Activated naive CD4-positive, alpha-beta T cell (primary cell): ENCODE measurements at places on chromosomes 16 and 17.
A peak's percentile ranks its signal among the peaks of the same experiment; 100 is the strongest.

DNA sequence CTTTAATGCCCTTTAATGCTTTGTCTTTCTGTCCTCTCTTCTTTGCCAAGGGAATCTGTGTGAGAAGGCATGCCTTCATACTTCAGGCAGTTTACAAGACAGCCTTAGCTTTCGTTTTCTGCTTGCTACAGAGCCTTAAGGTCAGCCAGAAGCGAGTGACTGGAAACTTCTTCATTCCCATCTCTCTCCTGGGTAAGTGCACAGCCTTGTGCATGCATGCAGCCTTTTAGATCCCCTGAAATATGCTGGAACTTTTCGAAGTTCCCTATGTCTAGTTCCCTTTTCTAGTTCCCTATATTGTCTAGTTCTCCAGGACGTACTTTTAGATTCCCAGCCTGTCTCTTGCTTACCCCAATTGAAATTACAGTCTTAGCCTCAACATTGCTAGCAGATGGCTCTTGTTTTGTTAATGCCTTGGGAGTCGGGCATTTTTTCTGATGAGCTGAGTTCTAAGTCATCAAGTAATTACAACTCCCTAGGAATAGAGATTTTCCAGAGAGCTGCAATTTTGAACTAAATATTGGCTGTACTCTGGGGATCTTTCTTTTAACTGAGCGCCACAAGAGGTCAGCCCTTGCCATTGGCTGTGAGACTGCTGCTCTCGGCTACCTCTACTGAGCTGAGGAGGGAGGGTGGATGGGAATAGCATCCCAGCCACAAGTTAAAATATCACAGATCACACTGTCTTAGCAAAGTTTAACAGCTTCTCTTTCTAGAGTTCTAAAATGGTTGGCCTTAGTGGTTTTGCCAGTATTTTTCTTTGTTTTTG lies 22.7 kb upstream of the PPM1D start:
- DNase-seq = no peak

DNA sequence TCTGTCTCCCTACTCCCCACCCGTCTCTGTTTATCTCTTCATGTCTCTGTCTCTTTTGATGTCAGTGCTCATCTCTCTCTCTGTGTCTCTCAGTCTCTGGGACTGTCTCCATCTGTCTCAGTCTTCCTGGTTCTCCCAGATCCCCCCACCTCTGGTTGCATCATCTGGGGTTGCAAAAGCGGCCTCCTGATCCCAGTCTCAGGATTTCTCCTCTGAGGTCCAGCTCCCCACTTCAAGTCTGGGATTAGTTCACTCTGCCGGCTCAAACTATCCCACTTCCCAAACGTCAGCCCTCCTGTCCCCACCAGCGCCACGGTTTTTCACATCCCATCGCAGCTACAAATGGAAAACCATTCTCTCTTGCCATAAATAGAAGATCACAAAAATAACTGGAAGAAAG lies 9.0 kb downstream of the TEKT5 start:
- no peak for DNase-seq

DNA sequence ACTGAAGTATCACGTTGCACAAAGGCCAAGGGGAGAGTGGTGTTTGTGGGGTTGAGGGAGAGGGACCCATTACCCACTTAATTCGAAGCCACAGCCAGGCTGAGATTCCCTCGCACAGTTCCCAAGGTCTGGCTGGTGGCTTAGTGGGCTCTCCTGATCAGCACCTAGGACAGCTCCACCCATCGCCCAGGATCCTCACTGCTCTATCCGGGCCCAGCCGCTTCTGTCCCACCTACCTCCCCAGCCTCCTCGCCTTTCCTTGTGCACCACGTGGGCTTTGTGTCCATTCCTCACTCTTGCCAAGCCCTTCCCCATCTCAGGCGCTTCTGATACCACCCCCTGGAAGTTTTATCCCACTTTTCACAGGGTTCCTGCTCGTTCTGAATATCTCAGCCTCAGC lies 163.5 kb downstream of the CCT6B start:
- peak; percentile 0 for DNase-seq

GRCh38 chr17:67090341-67090740 lies 46.0 kb downstream of the CACNG1 start:
- DNase-seq = no peak

DNA sequence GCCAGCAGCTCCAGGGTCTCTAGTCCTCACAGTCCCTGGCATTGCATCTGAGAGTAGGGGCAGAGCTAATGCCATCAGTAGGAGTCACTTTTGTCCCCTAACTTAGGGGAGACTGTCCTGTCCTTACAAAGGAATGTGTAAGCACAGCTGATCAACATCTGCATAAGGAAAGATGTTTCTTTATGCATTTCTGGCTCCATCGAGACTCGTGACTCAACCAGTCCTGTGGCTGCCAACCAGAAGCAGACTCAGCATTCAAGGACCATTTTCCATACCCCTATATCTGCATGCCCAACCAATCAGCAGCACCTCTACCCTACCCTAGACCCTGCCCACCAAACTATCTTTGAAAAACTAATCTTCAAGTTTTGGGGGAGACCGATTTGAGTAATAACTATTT lies 8.2 kb upstream of the MPP2 start:
- no peak for DNase-seq
